ENCODE measurements at places on chromosomes 7 and 10. TPM values are rescaled to one million over a fixed set of nuclear protein-coding genes. Genes with fewer than 3 reads are reported as not detected.

The NPSR1 gene
- total RNA-seq: not detected

The CARD11 gene
- 178 TPM for total RNA-seq

The SEMA3E gene
- total RNA-seq: not detected

The DGKB gene
- not detected for total RNA-seq

The MAD1L1 gene
- total RNA-seq: 82.7 TPM

The SPDYE5 gene
- not detected for total RNA-seq

The UPK3BL2 gene
- 27.1 TPM for total RNA-seq

The MRPL43 gene
- total RNA-seq: 46.1 TPM

The WNT8B gene
- 0.18 TPM for total RNA-seq

The ASB4 gene
- total RNA-seq: not detected

The AQP1 gene
- total RNA-seq: 0.23 TPM

Measured in activated CD8-positive, alpha-beta T cell treated with anti-CD3 and anti-CD28 coated beads, Interleukin-2, amount 10 ng/mL, durations not matched to agents 7 days and 5 days (primary cell).